ENCODE measurements at places on chromosomes 1 and 21.

- DNase-seq, result no peak
Observed at GRCh38 chr21:38243732-38244406, 12.9 kb upstream of the KCNJ15 start.

DNA sequence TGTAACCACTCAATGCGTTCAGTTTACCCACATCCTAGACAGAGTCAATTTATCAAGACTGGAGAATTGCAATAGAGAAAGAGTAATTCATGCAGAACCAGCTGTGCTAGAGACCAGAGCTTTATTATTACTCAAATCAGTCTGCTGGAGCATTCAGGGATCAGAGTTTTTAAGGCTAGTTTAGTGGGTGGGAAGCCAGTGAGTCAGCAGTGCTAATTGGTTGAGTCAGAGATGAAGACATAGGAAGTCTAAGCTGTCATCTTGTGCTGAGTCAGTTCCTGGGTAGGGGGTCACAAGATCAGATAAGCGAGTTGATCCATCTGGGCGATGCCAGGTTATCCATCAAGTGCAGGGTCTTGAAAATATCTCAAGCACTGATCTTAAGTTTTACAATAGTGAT, 499.6 kb downstream of the MRPL39 start:
- DNase-seq, result no peak

DNA sequence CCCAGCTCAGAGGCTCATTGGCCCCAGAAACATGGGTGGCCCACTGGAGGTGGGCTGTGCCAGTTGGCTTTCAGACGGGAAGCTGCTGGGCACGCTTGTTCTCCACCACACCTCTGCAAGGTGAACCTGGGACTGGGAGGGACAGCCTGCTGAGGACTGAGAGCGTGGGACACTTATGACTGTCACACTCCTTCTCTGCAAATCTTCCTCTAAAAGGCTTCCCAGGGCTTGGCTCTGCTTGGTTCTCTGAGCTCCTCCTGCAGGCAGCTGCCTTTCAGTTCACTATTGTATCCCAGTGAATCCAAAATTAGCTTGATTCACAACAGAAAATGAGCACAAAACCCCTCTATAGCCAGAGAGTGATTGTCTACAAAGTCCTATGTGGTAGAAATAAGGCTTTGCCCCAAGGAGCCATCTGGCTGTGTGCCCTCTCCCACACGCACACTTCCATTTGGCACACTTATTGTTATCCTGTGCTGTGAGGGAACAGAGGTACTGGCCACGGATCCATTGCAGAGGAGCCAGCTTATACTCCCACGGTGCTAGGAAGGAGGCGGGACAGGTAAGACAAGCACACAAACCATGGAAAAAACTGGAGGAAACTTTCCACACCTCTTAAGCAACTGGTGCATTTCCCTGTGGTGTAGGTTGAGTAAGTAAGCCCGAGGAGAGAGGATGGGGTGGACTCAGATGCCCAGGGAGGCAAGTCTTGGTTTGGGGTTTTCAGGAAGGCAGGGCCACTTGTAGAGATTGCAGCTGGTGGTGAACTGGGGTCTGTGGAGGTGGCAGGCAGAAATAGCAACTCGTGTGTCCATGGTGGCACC, 18.9 kb upstream of the BTG2 start:
- DNase-seq, result no peak

DNA sequence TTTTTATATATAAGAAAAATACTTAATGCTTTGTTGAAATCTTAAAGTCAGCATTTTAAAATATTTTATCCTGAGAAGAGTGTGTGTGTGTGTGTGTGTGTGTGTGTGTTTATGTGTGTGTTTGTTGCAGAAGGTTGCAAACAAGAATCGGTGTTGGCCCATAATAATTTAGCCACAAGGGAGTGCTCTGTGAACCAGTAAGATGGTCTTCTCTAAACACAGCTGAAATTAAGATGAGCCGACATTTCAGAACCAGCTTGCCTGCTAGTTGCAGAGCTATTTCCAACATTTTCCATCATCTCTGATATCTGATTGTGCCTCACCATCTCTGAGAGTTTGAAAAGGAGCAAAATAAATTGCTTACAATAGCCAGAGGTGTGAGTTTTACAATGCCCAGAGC, 158.8 kb upstream of the SGIP1 start:
- DNase-seq, result no peak

- no peak for DNase-seq
Observed at GRCh38 chr21:45379901-45380330, 25.0 kb upstream of the COL18A1 start.
